ENCODE measurements at places on chromosomes 16 and 17.

GRCh38 chr16:714079-714478 is 839 bp upstream of the METRN start:
- H3K36me3 ChIP-seq: no peaks in the 10 kb centered on the region
- H3K4me3 ChIP-seq: no peak overlapping the region
- H3K27me3 ChIP-seq: peaks cover 20% of the 10 kb centered on the region
- H3K4me1 ChIP-seq: peaks cover 43% of the 10 kb centered on the region
- H3K27ac ChIP-seq: no peak overlapping the region

- no peak overlapping the region for H3K4me3 ChIP-seq
- no peaks in the 10 kb centered on the region for H3K36me3 ChIP-seq
- peaks cover 14% of the 10 kb centered on the region for H3K27me3 ChIP-seq
- H3K4me1 ChIP-seq: no peaks in the 10 kb centered on the region
- no peak overlapping the region for H3K27ac ChIP-seq
- DNase-seq: no peak
These were observed 81.0 kb upstream of the MYOCD start for GRCh38 chr17:12584727-12585126.

DNA sequence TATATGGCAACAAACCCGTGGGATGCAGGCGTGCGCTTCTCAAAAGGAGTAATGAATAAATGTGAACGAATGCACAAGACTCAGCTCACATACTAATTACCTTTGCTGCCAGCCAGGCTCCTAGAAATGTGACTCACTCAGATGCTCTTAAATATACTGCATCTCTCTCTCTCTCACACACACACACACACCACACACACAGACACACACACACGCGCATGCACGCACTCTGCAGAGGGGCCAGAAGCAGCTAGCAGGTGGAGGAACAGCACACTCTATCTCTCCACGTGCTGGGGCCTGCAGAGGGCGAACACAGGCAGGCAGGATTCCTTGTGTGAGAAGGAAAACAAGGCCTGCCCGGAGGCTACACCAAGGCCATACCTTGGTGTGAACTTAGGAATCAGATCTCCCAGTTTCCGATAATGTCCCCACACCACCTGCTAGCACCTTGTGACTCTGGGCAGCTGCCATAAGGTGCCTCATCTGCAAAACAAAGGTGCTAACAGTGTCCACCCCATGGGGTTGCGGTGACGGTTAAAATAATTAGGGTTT is 5.3 kb downstream of the GPRC5B start:
- H3K27me3 ChIP-seq: no peaks in the 10 kb centered on the region
- no peak overlapping the region for H3K4me3 ChIP-seq
- H3K4me1 ChIP-seq: no peaks in the 10 kb centered on the region
- no peak overlapping the region for H3K27ac ChIP-seq

- no peaks in the 10 kb centered on the region for H3K27me3 ChIP-seq
- no peak overlapping the region for H3K4me3 ChIP-seq
- peaks cover 3% of the 10 kb centered on the region for H3K4me1 ChIP-seq
- no peak overlapping the region for H3K27ac ChIP-seq
- no peaks in the 10 kb centered on the region for H3K36me3 ChIP-seq
- no peak for DNase-seq
These were observed 46.0 kb downstream of the YPEL2 start for GRCh38 chr17:59377410-59377809.

GRCh38 chr16:58960484-58960883 is 226.4 kb upstream of the GOT2 start:
- H3K4me3 ChIP-seq: no peak overlapping the region
- no peak for DNase-seq
- no peaks in the 10 kb centered on the region for H3K27me3 ChIP-seq
- H3K36me3 ChIP-seq: no peaks in the 10 kb centered on the region
- no peaks in the 10 kb centered on the region for H3K4me1 ChIP-seq
